ENCODE measurements at places on chromosomes 12 and 14.

DNA sequence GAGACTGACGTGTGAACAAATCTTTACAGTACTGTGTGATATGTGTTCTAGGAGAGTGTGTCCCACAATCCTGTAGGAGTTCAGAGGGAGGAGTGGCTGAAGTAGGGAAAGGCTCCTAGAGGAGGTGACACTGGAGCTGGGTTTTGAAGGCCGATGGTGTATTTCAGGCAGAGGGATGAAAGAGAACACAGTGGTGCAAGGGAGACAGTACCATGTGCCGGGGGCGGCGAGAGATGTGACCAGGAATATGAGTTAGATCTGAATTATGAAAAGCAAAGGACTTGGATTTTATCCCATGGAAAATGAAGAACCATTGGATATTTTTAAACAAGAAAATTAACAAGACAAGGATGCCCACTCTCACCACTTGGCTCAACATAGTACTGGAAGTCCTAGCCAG lies 77.0 kb upstream of the ESRRB start:
- DNase-seq, result no peak

GRCh38 chr12:52630599-52631200 lies 12.3 kb upstream of the KRT73 start:
- DNase-seq, result no peak

- DNase-seq, result no peak
These were observed 219.6 kb upstream of the C14orf180 start for GRCh38 chr14:104359969-104360442.

DNA sequence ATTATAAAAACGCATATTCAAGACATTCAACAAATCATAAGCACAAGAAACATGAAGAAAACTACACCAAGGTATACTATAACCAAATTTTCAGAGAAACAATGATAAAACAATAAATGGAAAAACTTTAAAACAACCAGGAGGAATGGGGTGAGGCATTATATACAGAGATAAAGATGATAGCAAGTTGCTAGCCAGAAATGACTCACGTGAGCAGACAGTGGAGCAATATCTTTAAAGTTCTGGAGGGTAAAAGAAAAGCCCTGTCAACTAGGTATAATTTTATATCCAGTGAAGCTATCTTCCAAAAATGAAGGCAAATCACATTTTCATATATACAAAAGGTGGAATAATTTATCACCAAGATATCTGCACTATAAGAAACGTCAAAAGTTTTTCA lies 97.8 kb upstream of the PCED1B start:
- no peak for DNase-seq

GRCh38 chr12:4027412-4027811 lies 154.2 kb upstream of the PARP11 start:
- no peak for DNase-seq

DNA sequence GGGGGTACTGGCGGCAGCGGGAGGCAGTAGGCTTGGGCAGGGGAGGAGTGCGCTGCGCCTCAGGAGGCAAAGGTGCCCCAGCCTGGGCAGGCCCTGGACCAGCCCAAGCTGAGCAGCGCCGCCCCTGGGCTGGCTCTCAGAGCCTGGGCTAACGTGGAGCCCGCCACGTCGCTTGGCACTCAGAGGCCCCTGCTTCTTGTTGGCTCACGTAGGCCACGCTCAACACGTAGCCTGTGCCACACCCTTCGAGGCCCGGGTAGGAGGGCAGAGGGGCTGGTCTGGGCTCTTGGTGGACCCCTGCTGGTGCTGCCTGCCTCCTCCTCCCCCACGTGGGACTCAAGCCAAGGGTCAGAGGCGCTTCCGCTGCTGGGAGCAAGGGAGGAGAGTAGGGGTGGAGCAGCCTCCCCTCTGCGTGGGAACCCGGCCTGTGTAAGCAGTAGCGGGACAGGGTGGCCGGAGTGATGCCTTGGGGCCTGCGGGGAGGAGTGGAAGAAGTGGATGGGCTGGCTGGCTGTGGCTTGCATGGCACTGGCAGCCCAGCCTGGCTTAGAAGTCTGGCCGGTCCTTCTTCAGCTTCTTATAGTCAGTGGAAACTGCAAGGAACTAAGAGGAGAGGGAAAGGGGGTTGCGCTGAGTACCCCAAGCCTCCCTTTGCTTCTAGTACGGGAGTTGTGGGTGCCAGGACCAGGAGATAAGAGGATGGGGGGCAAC lies 5.7 kb downstream of the SHMT2 start:
- no peak for DNase-seq

DNA sequence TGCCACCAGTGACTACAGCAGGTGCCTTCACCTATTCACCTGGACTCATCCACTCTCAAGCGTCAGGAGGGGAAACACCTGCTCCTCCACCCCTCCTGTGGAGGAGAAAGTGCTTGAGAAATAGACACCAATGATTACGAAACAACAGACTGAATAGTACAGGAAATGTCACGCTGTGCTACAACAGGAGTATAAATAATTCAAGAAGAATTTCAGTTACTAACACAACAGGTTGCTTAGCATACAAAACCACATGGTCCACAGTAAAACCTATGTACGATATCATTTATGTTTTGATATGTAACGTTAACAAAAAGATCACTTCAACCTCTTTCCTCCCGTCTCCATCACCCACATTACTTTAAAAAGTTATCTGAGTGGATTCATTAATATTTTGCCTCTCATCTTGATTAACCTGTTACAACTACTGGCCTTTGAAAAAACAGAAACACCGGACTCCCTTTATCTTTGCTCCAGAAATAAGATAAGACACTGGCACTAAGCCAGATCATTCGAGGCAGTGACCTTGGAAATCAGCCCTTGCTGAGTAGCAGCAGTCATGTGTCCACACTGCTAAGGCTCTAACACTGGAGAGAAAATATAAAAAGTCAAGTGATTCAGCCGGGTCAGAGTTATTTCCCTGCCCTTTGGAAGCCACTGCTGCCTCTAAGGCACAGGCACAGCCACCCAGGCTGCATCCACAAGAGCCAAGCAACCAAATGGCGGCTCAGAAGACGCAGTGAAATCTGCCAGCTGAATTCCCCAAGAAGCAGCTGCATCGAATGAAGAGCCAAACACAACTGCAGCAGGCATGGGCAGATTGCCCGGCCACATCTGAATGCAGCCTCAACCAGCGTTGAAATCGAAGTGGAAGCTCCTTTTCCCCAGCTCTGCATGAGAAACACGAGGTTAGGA lies 40.9 kb downstream of the NT5DC3 start:
- no peak for DNase-seq

DNA sequence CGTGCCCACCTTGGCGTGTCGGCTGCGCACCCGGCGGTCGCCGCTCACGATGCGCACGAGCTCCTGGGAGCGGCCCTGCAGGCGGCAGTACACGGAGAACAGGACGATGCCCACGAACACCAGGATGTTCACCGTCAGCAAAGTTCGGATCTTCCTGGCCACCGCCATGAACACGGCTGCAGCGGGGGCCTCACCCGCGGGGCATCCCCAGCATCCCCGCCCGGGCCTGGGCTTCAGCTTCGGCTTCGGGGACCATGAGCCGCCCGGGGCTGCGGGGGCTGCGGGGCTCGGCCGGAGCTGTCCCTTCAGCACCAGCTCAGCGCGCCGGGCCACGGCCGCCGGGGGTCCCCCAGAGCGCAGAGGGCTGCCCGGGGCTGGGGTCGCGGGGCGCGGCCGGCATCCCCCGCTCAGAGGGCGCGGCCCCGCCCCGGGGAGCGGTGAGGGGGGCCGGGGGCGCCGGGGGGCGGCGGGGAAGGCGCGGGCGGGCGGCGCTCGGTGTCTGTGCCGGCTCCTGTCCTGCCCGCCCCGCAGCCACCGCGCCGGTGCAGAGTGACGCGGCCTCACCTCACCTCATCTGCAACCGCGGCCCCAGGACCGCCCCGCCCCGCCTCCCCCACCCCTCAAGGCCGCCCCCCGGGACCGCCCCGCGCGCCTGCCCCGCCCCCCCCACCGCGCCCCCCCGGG lies at the start of gene GALNT9:
GALNT9 (minus strand) TSS at position 554 of the 684 bp plus-strand sequence; CDS start at position 168, 386 bp downstream.
- DNase-seq, result no peak

GRCh38 chr12:14313379-14314138 lies 51.9 kb upstream of the ATF7IP start:
- no peak for DNase-seq

DNA sequence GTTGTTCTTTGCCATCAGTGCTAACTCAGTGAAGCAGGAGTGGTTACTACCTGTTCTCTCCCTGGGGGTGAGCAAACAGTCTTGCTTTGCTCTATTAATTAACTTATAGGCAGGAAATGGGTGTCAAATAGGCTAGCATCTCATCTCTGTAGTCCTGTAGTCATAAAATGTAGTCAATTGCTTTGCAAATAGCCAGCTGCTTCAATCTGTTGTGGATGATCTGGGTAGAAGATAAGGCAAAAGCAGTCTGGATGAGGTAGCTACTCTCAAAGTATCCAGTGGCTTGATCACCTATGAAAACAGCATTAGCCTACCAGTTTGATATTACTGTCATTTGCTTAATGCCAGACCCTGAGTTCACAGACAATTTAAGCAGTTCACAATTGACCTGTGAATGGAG lies 369.0 kb upstream of the TMTC1 start:
- DNase-seq, result no peak

- no peak for DNase-seq
These were observed 105.0 kb upstream of the PRB2 start for GRCh38 chr12:11500188-11500860.

DNA sequence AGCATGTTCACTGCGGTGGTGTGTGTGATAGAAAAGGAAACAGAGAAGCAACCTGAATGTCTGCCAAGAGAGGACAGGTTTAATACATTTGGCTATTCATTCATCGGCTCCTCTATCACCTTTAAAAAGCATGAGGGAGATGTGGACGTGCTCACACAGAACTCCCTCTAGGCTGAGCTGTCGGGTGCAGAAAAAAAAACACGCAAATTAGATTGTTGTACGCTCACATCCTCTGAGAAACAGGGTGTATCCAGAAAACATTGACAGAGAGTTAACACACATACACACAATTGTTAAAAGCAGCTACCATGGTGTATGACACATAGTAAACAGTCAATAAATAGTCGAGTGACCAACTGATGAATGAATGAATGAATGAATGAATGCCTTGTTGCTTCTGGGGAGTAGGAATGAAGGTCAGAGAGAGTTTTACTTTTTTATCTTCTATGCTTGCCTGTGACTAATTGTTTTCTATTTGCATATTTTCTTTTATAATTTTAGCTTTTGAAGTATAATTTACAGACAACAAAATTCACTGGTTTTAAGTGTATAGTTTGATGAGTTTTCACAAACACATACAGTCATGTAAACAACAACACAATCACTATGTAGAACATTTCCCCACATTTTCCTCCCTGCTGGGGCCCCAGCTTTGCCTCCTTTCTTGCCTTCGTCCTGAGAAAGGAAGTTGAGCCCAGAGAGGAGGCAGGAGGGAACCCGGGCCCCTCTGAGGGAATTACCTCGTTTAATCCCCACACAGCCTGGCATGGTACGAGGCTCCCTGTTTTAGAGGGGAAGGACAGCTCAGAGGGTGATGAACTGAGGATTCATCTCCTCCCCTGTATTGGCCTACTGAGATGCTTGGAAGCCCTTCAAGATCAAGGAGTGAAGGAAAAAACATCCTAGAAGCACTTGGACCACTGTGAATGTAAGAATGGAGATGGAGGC lies 19.7 kb upstream of the FAM222A start:
- DNase-seq, result no peak

- no peak for DNase-seq
These were observed 15.9 kb downstream of the DYNC1H1 start for GRCh38 chr14:101980251-101980650.

- DNase-seq, result no peak
These were observed 32.2 kb downstream of the CYP46A1 start for GRCh38 chr14:99716091-99716849.

DNA sequence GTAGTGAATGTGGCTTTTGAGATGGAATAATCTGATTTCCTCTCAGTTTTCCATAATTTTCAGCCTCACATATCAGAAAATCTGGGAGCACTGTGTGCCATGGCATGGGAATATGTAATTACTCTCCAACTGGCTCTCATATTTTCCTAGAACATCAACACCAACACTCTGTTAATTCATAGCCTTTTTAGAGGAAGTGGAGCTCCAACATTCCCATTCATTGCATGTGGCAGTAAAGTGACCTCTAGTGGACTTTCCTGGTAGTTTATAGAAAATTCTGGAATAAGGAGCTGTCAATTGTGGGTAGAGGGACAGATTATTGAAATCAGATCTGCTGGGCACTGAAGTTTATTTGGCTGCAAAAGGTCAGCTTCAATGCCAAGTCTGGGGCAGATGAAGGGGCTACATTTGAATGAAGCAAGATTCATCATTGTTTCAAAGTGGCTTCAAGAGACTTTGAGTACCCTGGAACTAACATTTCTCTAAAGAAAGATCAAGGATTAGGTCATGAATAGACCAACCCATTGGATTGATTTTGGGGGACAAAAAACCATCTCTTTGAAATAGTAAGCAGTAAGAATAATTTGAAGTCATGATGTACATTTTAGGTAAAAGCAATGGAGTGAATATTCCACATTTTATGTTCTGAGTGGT lies 23.6 kb upstream of the USP44 start:
- DNase-seq, result peak; percentile 38

GRCh38 chr12:112112409-112113133 lies 4.0 kb upstream of the NAA25 start:
- peak; percentile 30 for DNase-seq

GRCh38 chr14:96363751-96364336 lies 518 bp downstream of the GSKIP start:
- DNase-seq, result no peak

- DNase-seq, result no peak
These were observed 157.1 kb upstream of the IFNG-AS1 start for GRCh38 chr12:67832155-67832554.

- no peak for DNase-seq
These were observed 29.3 kb downstream of the DUSP16 start for GRCh38 chr12:12533238-12533829.

- DNase-seq, result no peak
These were observed 313.1 kb upstream of the GARIN6 start for GRCh38 chr12:99334285-99335056.

DNA sequence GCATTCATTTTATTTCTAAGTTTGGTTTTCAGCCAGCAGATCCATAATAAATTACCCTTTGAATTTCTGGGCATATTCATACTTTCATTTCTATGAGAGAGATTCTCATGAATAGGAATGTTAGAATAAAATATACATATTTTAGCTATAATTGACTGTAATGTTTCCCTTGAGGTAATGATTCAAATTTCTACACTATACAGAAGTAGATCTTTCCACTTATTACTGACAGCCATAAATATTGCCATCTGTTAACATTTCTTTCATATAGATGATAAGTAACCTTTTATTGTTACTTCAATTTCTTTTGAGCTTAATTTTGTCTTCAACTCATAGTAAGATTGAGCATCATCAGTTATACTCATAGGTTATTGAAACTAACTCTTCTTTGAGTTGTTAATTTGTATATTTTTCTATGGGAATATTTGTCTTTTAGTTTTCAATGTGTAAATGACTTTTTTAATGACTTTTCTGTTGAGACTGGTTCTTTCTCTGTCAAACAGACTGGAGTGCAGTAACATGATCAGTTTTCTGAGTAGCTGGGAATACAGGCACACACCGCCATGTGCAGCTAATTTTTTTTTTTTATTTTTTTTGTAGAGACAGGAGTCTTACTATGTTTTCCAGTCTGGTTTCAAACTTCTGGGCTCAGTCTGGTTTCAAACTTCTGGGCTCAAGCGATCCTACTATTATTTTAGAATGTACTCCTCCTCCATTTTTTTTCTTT lies 991.6 kb downstream of the SLC6A15 start:
- DNase-seq, result no peak

GRCh38 chr12:82838131-82838551 lies 151.4 kb downstream of the TMTC2 start:
- no peak for DNase-seq
